NK-92 treated with Interleukin-12 subunit alpha and Interleukin-12 subunit beta, amount 100 ng/mL, for 24 hours (cell line): ENCODE measurements at places on chromosomes 1 and 21.

DNA sequence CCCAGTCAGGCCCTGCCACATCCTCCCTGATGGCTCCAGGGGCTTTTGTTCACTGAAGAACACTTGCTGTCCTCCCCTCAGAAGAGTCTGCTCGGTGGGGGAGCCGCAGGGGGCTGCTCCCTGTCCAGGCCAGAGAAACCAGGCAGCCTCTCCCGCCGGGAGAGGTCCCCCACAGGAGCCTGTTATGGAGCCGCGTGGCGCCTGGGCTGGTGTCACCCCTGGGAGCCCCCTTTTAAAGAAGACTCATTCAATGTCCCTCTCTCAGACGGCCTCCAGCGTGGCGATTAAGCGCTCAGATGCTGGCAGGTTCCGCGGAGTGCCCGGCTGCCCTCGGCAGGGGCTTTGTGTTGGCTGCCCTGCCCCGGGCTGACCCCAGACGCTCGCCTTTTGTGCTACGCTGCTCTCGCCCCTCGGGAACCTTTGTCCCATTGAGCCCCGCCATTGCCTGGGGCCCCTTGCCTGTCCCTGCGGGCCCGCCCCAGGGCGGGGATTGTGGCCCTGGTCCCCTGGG lies 43.1 kb downstream of the SKI start:
- no peak for DNase-seq

GRCh38 chr1:27141266-27142003 lies 13.5 kb downstream of the SLC9A1 start:
- no peak for DNase-seq

GRCh38 chr1:12406211-12407021 lies 176.6 kb downstream of the VPS13D start:
- DNase-seq, result no peak

- DNase-seq, result no peak
Observed at GRCh38 chr21:17782051-17782450, 37.1 kb downstream of the C21orf91 start.

DNA sequence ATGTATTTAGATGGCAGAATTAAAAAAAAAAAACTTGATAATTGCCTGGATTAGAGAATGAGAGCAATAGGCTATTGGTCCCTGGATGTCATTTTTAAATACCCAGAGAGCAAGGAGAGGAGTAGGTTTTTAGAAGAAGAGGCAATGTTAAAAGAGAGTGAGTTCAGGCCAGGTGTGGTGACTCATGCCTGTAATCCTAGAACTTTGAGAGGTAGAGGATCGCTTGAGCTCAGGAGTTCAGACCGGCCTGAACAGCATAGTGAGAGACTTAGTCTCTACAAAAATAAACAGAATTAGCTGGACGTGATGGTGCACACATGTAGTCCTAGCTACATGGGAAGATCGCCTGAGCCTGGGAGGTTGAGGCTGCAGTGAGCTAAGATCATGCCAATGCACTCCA lies 15.9 kb upstream of the MUTYH start:
- DNase-seq, result no peak

DNA sequence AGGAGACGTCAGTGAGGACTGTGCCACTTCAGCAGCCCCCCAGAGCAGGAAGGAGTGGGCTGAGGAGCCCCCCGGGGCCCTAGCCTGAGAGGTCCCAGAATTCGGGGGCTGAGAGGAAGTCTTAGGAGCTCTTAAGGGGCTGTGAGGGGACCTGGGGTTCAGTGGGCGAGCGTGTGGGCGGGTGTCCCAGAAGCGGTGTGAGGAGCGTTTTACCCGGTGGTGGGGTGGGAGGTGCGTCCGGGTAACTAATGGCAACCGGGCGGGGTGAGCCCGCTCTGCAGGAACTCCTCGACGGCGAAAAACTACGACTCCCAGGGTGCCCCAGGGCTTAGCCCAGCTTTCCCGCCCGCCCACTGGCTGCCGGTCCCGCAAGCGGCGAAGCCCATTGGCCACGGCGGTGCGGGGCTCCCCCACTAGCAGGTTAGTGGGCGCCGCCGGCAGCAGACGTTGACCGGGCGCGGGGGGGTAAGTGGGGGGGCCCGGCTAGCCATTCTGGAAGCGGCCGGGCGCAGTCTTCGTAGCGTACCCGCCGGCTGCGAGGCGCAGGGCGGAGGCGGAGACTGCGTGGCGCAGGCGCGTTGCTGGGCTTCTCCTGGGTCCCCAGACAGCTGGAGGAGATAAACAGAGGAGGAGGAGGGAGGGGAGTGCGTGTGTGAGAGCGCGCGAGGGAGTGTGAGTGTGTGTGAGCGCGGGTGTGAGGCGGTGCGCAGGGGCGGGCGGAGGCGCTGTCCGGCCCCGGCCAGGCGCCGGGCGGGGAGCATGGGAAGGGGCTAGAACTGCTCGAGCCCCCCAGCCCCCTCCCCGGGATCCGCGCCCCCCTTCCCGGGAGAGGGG lies at the start of gene WDTC1:
WDTC1 (plus strand) TSS at position 584 of the 834 bp plus-strand sequence. CDS start 26,423 bp downstream, outside the sequence.
- peak; percentile 98 for DNase-seq

GRCh38 chr1:96842215-96842614 lies 120.6 kb downstream of the PTBP2 start:
- no peak for DNase-seq

GRCh38 chr1:58887059-58887458 lies 103.2 kb upstream of the JUN start:
- DNase-seq, result no peak

- no peak for DNase-seq
Observed at GRCh38 chr21:27134516-27134915, 167.6 kb upstream of the ADAMTS5 start.

DNA sequence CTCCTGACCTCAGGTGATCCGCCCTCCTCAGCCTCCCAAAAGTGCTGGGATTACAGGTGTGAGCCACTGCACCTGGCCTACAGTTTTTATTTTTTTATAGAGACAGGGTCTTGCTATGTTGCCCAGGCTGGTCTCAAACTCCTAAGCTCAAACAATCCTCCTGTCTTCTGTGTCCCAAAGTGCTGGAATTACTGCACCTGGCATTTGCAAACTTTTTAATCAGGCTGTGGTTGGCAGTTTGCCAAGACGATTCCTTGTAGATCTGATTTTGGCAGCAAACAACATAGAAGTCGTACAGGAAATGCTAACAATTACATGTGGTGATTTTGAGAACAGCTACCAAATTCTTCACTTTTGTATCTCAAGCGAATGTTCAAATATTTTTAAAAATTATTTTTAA lies 10.1 kb downstream of the RBP7 start:
- DNase-seq, result no peak

DNA sequence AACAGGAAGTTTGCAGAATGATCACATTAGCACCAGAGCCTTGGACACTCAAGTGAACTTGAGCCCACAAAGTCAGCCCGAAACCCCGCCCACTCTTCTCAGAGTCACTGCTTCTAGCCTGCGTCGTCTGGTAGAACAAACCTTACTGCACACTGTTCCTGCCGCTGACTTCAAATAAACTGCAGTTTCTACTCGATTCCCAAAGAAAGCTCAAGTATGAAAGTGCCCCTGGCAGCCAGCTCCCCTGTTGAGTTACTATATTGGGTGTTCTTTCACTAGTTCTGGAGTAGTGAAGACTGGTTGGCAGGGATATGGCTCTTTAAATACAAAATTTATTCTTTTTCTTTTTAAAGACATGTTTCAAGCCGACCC lies 164.7 kb downstream of the GALNT2 start:
- DNase-seq, result no peak

DNA sequence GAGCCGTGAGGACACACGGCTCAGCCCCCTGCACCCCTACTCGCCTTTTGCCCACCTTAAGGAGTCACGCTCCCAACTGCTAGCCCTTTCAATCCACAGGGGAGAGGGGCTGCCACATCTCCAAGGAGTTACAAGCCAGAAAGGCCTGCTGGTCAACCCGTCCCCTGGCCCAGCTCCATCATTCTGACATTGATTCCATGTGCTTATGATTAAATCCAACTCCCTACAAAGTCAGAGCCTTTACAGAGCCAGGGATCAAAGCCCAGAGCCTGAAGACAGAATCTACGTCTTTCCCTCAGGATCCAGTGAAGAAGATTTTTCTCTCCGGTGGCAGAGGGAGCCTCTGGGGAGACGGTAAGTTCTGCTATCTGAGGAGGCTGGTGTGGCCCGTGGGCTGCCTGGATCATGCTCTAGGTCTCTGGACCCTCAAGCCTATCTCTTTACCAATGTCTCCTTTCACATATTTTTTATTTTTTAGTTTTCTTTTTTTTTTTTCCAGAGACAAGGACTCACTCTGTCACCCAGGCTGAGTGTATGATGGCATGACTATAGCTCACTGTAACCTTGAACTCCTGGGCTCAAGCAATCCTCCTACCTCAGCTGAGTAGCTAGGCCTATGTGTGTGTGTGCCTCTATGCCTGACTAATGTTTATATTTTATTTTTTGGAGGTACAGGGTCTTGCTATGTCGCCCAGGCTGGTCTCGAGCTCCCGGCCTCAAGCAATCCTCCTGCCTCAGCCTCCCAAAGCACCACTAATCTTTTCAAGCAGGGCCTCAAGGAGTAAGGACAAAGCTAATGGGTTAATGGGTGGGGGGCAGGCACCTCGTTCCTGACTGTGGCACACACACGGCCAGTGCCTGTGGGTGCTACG lies 61.3 kb downstream of the SLC66A1 start:
- no peak for DNase-seq

DNA sequence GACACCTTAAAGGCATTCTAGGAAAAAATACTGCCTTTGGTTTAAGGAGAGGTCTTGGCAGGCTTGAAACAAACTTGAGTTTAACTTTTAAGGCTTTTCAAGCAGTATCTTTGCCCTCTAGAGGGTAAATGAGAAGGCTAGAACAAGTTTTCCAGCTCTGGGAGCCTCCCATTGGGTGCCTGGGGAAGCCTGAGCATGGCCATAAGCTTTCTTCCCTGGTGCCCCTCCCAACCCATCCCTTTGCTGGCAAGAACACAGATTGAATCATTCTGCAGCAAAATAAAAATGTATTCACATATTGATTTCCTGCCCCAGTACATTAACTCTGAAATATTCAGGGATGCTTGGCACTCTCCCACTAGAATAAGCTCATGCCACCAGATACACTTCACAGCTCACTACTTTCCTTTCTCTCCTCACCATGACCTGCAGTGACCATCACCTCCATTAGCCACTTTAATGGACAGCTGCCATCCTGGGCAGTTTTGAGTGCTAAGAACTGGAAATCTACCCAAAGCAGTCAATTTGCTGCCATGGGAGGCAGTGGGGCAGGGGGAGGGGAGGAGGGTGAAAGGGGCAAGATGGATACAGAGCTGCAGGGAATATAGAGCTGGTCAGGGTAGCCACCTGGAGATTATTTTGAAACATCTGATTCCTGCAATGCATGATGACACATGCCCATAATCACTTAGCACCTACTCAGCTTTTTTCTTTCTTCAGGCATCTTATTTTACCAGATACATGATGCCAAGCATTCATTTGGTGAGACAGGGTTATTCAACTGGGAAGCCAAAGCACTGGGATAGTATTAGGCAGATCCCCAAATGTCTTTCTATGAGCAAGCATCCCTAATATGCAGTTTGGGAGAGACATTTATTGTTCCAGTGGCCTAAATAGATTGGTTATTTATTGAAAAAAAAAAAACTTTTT lies 140.6 kb downstream of the SYT2 start:
- no peak for DNase-seq
